ENCODE measurements at places on chromosomes 11 and 22.

DNA sequence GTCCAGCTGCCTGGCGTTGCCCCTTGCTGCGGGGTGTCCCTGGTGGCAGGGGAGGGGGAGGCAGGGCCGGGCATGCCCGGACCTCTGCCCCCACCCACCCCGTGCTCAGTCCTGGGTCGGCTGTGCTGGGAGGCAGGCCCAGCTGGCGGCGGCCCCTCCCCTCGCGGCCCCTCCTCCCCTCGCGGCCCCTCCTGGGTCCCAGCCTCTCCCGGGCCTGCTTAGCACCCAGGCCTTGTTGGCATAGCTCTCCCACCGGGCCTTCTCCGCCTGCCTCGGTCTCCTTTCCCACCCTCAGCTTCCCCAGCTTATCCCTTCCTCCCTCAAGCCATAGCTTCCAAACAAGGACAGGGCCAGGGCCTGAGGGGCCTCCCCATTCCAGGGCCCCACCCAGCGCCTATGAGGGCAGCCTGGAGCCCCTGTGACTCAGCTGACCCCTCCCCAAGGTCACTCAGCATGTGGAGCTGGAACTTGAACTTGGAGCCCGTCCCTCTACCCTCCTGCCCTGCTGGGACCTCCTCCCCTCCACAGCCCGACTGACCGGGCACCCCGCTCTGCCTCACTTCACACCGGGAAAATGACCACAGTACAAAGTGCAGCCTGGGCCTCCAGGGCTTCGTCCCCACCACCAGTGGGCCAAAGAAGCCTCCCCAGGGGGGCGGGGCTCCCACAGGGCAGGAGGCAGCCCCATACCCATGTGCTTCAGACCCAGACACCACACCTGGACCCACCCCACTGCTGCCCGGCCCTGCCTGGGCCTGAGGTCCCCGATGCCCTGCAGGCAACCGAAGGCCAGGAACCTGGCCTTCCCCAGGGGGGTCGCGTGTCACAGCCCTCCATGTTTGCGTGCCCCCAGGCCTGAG is 1.2 kb downstream of the EPS8L2 start:
- no peak for DNase-seq

GRCh38 chr22:42937164-42937843 is 77.6 kb downstream of the PACSIN2 start:
- DNase-seq, result no peak

GRCh38 chr22:19103880-19104821 is 18.1 kb downstream of the DGCR2 start:
- no peak for DNase-seq

GRCh38 chr11:46293641-46294103 is 16.2 kb downstream of the CREB3L1 start:
- DNase-seq, result no peak

GRCh38 chr11:126573325-126573978 is 218.0 kb downstream of the ST3GAL4 start:
- DNase-seq, result no peak

DNA sequence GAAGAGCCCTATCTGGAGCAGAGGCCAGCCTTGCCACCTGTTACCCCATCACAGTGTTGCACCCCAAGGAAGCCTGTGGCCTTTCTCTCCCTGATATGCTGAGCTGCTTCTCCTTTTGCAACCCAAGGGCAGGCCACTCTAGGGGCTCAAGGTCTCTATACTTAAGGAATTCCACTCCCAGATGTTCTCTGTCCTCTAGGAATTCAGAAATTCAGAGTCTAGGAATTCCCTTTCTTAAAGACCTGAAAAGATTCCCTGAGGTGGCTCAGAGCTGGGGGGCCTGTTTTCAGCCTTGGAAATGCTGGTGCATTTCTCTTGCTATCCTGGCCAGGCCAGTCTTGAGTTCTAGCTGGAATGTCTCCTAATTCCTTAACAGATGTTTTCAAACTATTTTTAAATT is 68.0 kb upstream of the OLFML1 start:
- DNase-seq, result no peak

DNA sequence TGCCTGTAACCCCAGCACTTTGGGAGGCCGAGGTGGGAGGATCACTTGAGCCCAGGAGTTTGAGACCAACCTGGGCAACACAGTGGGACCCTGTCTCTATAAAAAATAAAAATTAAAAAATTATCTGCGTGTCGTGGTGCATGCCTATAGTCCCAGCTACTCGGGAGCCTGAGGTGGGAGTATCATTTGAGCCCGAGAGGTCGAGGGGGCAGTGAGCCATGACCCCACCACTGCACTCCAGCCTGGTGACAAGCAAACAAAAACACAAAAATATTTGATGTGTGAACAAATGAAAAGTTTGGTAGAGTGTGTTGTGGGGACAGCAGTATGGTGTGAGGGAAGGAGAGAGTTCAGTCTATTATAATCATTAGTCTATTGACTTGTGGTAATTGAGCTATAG is 90.8 kb upstream of the PARVA start:
- DNase-seq, result no peak

GRCh38 chr11:103109818-103110388 is 677 bp downstream of the DYNC2H1 start:
- DNase-seq, result no peak

- DNase-seq, result no peak
Observed at GRCh38 chr11:130246738-130247137, 68.0 kb downstream of the ZBTB44 start.

DNA sequence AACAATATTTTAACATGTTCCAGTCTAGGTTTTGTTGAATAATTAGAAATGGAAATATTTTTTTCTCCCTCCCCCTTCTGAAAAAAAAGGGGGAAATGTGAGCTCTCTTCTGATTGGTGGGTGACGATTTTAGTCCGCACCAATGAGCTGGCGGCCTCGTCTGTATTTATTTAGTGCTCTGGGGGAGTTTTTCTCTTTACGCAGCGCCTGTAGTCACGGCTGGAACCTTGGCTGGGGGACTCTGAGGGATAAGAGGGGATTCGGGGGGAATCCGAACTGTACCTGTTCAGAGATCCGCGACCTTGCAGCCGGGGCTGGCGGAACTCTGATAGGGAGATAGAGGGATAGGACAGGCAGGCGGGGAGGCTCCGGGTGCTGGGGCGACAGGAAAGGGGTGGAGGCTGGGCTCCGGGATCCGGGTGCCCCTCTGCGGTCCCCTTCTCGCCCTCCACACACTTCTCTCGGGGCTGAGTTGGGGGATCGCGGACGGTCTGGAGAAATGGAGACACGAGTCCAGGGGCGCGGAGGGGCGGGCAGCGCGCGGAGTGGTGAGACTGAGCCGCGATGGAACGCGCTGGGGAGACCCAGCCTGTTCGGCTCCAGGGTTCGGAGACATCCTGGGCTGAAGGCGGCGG is 99.7 kb upstream of the HSD17B12 start:
- DNase-seq, result no peak

DNA sequence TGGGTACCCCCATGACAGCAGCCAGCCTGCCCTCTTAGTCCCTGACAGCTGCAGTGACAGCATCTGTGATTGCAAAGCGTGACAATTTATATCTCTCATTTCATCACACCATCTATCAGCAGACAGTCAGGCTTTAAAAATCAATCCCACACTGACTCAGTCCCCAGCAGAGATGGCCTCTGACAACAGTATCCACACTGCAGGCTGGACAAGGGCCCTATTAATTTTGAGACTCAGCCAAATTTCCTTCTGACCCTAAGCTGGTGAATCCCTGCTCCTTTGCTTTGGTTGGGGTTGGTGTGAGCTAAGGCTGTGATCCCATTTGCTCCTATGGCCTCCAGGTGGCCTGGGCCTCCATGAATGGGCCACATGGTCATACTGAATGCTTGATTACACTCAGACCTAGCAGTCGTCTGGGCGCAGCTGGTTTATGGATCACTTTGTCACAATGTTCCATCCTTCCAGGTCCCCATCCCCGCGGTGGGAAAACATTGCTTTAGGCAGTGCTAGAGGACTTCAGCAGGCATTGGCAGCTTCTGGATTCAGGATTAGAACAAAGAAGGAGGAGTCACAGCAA is 68.2 kb upstream of the B3GAT1 start:
- DNase-seq, result no peak

DNA sequence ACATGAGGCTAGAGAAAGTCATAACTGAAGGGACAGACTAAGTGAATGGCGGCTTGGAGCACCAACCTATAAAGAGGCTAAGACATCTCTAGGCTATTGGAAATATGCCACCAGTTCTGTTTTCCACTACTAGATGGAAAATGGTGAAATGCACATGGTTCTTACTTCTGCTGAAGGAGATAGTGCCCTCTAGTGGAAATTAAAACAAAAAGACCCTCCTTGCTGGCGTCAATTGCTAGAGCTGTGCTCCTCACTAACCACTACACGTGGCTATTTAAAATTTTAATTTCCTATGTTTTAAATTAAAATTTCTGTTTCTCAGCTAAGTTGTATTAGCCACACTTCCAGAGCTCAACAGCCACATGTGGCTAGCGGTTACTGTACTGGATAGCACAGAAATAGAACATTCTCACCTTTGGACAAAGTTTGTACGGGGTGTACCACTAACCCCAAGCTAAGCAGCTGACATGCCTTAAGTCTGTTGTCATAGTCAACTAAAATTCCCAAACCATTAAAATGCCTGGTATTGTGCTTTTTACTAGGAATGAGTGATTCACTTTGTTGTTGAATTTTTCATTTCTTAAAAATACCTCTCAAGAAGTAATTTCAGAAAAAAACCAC is 34.1 kb upstream of the CALCA start:
- DNase-seq, result no peak

DNA sequence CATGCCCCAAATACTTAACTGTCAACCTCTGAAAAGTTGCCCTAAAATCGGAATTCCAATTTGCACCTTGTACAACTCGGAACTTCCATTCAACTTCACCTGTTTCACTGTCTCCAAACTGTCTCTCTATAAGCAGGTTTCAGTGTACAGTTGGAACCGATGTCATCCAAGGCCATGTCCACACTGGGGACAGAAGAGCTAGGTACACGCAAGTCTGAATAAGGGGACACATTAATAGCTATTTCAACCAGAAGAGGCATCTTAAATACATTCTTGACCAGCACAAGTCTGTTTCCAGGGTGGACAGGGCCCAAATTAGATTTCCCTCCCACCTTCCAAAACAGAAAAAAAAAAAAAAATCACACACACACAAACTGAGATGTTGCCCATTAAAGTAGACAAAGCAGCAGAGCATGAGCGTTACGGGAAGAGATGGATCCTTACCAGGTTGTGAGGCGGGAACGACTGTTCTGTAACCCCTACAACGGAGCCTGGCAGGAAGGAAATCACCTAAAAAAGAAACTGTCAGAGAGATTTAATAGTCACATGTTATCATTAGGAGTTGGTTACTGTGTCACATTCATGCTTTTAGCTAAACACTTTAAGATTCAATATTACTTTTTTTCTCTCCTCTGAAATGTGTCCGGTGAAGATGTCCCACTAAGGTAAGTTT is 1.7 kb downstream of the CREBZF start:
- DNase-seq, result no peak

- no peak for DNase-seq
Observed at GRCh38 chr22:28179392-28179791, 260.3 kb upstream of the PITPNB start.

- DNase-seq, result no peak
Observed at GRCh38 chr11:94449437-94449836, 44.2 kb downstream of the MRE11 start.

GRCh38 chr11:84905411-84905810 is 721.7 kb downstream of the DLG2 start:
- no peak for DNase-seq

DNA sequence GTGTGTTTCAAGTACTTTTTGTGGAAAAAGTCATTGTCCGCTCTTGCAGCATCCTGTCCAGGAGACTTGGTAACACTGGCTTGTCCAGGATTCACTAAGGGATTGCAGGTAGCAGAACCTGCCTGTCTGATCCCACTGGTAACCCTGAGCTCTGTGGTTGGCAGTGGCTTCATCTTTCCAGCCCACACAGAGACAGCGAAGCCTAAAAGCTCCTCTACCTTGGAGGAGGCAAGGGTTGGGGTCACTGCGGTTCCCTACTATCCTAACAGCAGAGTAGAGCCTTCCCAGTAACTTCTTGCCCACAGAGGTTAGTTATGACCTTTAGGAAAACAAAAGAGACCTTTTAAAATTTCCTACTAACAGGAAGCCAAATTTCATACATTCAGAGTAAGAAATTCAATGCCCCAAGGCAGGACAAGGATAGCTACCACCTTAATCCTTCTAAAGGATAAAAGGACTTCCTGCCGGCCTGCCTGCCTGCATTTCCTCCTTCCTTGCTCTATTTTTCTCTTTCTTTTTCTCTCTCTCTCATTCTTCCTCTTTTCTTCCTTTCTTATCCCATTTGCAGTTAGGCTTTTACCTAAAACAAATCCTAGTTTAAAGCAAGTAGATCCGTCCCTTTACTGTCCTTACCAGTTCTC is 8.4 kb upstream of the RCN1 start:
- DNase-seq, result no peak

DNA sequence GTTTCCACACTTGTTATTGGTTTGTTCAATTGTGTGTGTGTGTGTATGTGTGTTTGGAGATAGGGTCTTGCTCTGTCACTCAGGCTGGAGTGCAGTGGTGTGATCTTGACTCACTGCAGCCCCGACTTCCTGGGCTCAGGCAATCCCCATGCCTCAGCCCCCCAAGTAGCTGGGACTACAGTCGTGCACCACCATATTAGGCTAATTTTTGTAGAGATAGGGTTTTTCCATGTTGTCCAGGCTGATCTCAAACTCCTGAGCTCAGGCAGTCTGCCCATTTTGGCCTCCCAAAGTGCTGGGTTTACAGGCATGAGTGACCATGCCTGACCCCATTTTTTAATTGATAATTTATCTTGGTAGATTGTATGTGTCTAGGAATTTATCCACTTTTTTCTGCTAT is 263.7 kb downstream of the DYNC2H1 start:
- DNase-seq, result no peak

GRCh38 chr11:44226945-44227344 is 83.0 kb downstream of the ALX4 start:
- DNase-seq, result no peak

DNA sequence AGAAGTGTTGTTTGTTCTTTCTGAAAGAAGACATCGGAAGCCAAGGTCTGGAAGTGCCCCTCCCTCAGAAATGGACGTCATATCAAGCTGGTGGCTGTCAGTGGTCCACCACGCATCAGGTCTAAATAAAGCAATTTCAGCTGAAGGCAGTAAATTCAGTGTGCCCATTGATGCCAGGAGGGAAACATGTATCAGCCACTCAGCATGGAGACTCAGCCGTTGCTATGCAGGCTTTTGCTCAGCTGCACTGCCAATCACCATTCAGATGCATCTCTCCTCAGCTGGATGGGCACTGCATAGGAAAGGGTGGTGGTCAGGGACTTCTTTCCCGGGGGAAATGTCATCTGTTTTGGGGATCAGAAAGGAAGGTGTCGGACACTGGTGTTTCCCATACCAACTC is 878.2 kb downstream of the NTM start:
- no peak for DNase-seq

Measured in GM18507 (cell line).